ENCODE measurements at places on chromosomes 7 and 10.

GRCh38 chr7:123539871-123540270, 5.5 kb upstream of the IQUB start:
- no peak for DNase-seq

- DNase-seq: no peak
These were observed 51.3 kb downstream of the AOC1 start for GRCh38 chr7:150903606-150904005.

DNA sequence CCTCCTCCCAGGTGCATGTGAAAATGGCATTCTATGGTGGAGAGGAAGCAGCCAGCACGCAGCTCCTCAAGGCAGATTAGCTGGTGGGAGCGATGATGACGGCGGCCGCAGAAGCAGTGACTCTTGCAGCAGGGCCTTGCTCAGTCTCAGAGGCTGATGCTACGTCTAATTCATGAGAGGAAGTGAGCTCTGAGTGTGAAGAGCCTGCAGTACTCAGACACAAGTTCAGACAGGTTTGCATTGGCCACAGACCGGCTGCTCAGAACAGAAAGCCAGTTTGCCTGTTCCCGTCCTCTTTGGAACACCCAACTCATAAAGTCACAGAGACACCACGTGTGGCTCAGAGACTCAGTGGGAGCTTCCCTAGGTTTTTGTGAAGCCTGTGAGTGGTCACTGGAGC, 136.5 kb downstream of the ADARB2 start:
- no peak for DNase-seq

- DNase-seq: no peak
These were observed 4.1 kb downstream of the PIP4K2A start for GRCh38 chr10:22710139-22710745.

- DNase-seq: no peak
These were observed 18.5 kb upstream of the TNS3 start for GRCh38 chr7:47600199-47601118.

- DNase-seq: no peak
These were observed 212.2 kb downstream of the TNS3 start for GRCh38 chr7:47369736-47370135.

GRCh38 chr10:70656489-70656888, 15.8 kb upstream of the ADAMTS14 start:
- no peak for DNase-seq

DNA sequence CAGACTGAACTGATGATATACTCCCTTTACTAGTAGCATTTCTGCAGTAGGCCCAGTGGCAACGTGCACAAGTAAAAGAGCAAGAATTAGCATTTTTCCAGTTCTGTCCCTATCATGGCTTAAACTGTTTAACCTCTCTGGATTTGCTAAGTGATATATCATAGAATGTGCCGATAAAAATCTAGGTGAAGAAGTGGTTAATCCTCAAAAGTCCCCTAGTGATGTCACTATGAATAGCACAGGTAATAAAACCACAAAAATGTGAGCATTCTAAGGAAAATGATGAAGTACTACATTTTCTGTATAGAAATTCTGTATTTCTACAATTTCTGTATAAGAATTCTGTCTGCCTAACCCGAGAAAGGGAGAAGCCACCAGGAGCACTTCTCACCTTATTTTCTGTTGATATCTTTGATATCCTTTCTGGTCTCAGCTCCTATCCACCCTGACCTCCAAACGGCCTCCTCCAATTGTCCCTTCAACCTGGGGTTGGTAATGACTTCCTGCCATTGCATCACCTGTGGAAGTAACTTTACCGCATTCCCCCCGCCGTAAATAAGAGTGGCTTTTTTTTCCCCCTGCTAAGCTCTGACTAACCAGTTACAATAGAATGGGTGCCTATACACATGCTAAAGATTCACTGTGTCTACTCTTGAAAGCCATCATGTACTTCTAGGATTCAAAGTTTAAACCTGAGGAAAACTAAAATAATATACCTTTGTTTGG, 155.9 kb upstream of the ASAH2 start:
- peak; percentile 32 for DNase-seq

DNA sequence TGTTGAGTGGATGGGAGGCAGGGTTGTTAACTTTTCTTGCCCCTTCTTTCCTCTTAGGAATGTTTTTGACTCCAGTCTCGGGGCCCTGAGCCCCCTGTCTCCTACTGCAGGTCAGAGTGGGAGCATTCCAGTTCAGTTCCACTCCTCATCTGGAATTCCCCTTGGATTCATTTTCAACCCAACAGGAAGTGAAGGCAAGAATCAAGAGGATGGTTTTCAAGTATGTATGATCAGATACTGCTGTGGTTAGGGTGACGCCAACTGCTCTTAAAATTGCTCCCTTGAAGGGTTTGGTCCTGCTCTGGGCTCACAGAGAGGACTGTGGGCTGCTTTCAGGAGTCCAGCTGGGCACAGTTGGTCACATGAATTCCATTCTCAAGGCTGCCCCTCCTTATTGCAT, 22.0 kb downstream of the VWA2 start:
- no peak for DNase-seq

DNA sequence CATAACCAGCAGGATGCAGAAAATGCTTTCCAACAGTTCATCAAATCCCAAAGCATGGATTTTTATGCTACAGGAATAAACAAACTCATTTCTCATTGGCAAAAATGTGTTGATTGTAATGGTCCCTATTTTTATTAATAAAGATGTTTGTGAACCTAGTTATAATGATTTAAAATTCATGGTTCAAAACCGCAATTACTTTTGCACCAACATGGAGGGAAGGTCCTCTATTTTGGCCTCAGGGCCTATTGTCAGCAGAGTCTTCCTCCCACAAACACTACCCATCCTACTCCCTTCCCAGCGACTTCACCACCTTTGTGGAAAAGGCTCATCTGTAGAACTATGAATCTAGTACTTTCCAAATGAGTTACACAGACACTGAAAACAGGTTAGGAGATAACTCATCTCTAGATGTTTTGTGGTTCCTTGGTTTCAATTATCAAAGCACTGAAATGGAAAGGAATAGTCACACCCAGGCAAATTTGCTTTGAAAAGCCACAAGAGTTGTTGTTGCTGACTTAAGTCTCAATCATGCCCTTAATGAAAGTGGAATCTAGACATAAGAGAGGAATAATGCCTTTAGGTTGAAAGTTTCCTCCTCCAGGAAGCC, 59.4 kb upstream of the FRMD4A start:
- DNase-seq: no peak

DNA sequence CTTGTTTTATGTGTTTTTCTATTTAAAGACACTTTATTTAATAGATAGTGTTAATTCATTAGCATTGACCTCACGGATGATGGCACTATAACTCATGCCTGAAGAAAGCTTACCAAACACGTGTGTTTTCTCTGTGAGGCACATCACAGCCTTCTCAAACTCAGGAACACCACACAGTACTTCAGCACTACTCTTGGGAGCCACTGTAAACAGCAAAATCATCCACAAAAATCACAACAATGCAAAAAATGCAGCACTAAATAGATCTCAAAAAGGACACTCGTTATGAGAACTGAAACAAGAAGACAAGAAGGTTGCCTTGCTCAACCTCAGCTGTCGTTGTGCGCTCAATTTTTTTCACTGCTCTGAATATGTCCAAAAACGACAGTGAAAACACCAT, 12.0 kb upstream of the PARP12 start:
- no peak for DNase-seq

- DNase-seq: no peak
These were observed 183.4 kb downstream of the DNAJB6 start for GRCh38 chr7:157520249-157520648.

DNA sequence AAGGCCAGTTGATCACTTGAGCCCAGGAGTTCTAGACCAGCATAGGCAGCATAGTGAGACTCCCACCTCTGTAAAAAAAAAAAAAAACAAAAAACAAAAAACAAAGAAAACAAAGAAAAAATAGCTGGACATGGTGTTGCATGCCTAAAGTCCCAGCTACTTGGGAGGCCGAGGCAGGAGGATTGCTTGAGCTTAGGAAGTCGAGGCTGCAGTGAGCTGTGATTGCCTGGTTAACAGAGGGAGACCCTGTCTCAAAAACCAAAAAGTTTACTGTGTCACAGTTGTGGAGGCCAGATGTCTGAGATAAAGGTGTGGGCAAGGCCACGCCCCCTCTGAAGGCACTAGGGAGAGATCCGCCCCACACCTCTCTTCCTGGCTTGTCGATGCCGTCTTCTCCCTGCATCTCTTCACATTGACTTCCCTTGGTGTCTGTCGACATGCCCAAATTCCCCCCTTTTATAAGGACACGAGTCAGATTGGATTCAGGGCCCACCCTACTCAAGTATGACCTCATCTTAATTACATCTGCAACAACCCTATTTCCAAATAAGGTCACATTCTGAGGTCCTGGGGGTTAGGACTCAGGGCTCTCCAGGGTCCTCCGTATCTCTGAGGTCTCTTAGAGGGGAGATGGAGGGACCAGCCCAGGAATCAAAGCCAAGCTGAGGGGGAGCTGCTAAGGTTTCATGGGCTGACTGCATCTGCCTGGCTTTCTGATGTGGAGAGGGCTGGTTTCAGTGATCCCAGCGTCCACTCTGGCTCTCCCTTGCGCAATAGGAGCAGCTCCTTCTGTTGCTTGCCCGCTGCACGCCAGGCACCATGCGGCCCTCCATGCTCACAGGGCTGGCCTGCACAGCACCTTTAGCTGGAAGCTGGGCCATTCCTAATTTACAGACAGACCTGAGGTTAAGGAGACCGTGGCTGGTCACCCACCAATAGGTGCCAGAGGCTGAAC, 23.1 kb downstream of the AGAP3 start:
- DNase-seq: peak; percentile 31

DNA sequence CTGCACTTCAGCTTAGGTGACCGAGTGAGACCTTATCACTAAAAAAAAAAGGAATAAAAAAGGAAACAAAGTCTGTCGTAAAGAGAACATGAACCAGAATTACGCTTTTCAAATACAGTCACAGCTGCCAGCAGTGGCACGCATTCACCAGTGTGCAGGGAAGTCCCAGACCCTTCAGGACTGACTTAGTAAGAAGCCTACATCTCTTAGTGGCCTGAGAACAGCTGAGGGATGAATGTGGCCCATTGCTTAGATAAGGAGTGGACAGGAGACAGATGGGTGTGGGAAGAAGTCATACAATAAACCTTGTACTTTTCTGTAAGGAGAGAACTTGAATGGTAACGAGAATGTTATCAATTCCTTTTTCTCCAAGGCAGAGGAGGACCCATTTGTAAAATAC, 178.5 kb downstream of the JCAD start:
- no peak for DNase-seq

DNA sequence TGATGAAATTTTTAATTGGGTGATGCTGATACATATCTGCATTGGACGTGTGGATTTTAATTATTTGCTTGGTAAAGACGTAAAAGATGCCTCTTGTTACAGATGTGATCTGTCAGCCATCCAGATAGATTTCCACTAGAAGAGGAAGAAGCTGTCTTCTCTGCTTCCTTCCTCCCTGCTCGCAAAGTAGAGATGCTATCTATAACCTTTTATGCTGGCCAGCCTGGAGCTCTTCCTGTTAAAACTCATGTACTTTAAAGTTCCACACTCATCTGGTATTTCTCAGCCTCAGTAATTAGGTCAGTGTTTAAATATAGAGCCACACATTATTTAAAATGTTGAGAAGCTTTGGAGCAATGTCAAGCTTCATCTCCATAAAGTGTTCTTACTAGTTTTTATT, 51.2 kb upstream of the TMEM229A start:
- DNase-seq: no peak

GRCh38 chr7:105097619-105098018, 83.6 kb downstream of the KMT2E start:
- no peak for DNase-seq

- no peak for DNase-seq
These were observed 38.3 kb upstream of the PPP2R2D start for GRCh38 chr10:131862548-131862947.

DNA sequence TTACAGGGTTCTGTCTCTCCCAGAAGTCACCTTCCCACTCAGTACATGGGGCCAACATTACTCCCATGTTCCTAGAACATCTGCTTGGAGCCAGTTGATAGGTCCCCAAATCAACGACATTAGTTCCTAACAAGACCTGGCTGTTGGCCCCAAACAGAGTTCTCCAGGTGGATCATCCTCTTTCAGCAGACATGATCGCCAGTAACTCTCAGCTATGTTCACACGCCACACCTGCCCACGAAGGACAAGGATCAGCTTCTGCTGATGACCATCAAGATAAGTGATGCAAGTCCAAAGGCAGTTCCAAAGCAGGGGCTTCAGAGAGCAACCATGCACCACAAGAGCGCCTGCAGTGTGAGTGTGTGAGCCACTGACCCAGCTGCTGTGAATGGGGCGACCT, 11.0 kb downstream of the ZNF777 start:
- no peak for DNase-seq

GRCh38 chr7:154383045-154383444, 330.8 kb downstream of the DPP6 start:
- no peak for DNase-seq

- DNase-seq: no peak
These were observed 979.1 kb upstream of the POT1 start for GRCh38 chr7:125908711-125909110.

- no peak for DNase-seq
These were observed 58.9 kb downstream of the CLRN3 start for GRCh38 chr10:127833804-127834203.

- no peak for DNase-seq
These were observed 11.6 kb downstream of the PDLIM1 start for GRCh38 chr10:95279042-95279820.

DNA sequence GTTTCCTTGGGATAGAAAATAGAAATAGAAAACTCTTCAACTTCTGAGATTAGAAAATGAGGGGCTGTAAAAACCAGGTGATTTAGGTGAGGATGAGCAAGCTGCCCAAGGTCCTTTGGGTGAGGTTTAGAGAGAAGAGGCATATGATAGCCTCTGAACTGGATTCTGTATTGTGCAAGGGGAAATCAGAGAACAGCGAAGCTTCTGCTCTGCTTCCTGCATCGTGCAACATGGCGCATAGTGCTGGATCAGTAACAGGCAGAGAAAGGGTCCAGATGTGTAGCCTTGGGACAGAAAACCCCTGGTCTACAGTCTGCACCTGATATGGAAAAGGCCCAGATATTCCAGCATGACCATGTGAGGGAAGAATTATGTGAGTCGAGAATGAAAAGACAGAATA, 121.7 kb downstream of the MBL2 start:
- no peak for DNase-seq

DNA sequence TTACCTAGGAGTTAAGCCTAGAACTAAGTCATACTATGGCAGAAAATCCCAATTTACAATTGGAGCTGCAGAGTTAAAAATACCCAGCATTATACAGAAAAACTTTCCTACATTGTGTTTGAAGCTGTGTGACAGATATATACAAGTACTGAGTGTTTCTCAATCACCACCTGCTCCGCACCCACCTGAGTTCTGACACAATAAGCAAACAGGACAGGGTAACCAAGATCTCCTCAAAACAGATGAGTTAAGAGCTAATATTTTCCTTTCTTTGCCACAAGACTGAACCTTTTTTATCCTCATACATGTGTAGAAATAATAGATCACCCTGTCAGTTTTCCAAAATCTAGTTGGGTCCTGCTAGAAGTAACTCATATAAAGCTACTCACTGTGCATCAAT, 186.3 kb downstream of the DOCK4 start:
- DNase-seq: no peak

Measured in ELF-1 (cell line).